Activated CD4-positive, alpha-beta T cell treated with anti-CD3 and anti-CD28 coated beads for 4 hours (primary cell): ENCODE measurements at places on chromosomes 13 and 19.
A peak's percentile ranks its signal among the peaks of the same experiment; 100 is the strongest.

GRCh38 chr19:3073931-3074595, 11.8 kb upstream of the TLE5 start:
- no peak for DNase-seq

GRCh38 chr19:4057931-4058692, 8.6 kb downstream of the ZBTB7A start:
- DNase-seq, result peak; percentile 65

- DNase-seq, result no peak
Observed at GRCh38 chr13:32033744-32034143, 2.2 kb downstream of the FRY start.

GRCh38 chr19:32869966-32870573, 503 bp upstream of the SLC7A9 start:
- DNase-seq, result no peak

DNA sequence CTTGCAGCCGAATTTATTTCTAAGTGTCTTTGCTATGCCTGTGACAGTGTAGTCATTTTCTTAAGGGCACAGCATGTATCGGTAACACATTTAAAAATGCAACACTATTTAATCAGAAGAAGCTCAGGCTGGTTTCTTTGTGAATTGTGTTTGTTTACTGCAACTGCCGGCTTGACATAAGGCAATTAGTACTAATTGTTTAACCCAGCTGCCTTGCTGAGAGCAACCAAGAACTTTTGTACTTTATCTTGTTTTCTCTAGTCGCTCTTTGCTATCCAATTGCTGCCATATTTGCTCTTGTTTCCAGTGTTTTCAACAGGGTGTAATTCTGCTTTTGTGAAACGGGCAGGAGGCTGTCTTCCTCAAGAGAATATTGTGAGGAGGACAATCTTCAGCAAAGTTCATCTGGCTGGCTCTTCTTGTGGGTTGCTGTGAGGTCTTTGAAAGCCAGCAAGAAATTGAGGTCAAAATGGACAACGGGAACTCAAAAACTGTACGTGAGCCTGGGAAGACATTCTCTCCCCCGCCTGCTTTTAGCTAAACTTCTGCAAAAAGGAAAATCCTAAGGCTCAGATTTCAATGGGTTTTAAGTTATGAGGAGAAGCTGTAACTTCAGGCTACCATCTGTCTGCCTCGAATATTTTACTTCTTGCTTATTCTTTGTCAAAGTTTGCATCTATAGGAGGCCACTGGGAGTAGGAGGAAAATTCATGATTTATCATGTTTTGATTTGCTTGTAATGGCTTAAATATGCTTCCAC, 75.8 kb upstream of the TSHZ3 start:
- no peak for DNase-seq

DNA sequence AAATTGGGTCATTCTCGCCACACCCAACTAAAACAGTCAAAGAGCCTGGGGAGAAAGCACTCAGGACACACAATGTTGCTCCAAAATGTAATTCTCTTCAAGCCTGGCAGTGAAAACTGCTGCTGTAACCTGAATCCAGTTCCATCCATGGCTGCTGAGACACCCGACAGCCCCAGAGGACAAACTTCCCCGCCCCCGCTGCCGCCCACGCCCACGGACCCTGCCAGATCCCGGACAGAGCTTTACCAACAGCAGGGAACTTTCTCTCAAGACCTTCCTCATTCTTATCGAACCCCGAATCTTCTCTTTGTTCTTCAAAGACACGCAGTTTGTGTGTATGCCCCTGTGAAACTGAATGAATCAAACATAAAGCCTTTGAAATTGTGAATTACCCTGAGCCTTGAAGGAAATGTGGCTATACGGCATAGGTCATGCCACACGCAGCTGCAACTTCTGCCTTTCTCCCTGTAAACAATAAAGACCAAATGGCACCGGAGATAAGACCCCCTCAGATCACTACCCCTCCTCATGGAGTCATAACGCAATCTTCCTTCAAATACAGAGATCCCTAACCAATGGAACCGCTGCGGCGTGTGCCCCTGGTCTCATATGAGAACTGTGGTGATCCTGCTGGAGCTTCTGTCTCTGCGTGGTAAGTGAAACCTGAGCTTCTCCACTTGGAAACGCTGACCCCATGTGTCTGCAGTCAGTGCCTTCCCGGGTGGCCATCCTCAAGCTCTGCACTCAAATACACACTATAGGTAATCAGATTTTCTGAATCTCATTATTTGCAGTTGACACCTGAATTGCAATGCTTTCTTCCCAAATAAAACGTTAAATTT, 4.8 kb upstream of the LAMP1 start:
- peak; percentile 32 for DNase-seq

DNA sequence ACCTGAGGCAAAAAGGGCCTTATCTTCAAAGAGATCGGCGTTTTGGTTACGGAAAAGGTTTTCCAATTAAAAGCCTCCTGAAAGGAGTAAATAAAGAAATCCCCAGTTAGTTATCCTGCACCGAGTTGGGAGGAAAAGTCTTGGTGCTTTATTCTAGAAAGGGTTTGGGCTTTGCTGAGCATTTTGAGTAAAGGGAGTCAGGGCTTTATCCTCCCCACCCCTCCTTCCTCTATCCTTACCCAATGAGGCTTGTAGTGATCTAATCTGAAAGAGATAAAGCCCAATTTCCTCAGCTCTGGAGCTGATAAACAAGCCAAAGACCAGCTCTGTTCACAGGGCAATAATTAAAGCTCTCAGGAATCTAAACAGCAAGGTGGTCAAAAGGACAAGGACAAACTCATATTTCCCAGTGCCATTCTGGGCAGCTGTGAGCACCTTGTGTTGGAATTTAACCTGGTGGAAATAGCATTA, 188.9 kb upstream of the TSC22D1 start:
- no peak for DNase-seq

GRCh38 chr19:55085923-55086715, 10.4 kb downstream of the EPS8L1 start:
- DNase-seq, result no peak

- no peak for DNase-seq
Observed at GRCh38 chr13:25300861-25301346, 521 bp upstream of the NUP58 start.

DNA sequence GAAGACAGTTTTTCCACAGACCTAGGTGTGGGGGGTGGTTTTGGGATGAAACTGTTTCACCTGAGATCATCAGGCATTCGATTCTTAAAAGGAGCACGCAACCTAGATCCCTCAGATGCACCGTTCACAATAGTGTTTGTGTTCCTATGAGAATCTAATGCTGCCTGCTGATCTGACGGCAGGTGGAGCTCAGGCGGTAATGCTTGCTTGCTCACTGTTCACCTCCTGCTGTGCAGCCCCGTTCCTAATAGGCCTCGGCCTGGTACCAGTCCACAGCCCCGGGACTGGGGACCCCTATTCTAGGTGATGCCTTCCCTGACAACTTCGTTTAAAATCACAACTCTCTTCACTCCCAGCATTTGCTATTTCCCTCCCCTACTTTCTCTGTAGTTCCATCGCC, 149.6 kb downstream of the IER2 start:
- no peak for DNase-seq

- DNase-seq, result no peak
Observed at GRCh38 chr19:30228835-30229524, 143.2 kb upstream of the ZNF536 start.

- no peak for DNase-seq
Observed at GRCh38 chr13:51771418-51772104, 32.4 kb downstream of the DHRS12 start.

- DNase-seq, result no peak
Observed at GRCh38 chr13:26951581-26952177, 191.1 kb upstream of the GPR12 start.

DNA sequence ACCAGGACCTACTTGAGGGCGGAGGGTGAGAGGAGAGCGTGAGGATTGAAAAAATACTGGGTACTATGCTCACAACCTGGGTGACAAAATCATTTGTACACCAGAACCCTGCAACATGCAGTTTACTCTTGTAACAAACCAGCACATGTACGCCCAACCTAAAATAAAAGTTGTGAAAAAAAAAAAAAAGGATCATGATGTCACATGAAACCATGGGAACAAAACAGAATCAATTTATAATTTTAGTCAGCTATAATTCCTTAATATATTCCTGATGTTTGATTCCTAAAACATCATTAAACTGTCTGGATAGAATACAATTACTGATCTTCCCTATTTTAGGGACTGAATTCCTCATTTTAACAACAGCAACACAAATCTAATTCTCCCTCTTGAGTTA, 160.6 kb upstream of the SPRY2 start:
- no peak for DNase-seq

DNA sequence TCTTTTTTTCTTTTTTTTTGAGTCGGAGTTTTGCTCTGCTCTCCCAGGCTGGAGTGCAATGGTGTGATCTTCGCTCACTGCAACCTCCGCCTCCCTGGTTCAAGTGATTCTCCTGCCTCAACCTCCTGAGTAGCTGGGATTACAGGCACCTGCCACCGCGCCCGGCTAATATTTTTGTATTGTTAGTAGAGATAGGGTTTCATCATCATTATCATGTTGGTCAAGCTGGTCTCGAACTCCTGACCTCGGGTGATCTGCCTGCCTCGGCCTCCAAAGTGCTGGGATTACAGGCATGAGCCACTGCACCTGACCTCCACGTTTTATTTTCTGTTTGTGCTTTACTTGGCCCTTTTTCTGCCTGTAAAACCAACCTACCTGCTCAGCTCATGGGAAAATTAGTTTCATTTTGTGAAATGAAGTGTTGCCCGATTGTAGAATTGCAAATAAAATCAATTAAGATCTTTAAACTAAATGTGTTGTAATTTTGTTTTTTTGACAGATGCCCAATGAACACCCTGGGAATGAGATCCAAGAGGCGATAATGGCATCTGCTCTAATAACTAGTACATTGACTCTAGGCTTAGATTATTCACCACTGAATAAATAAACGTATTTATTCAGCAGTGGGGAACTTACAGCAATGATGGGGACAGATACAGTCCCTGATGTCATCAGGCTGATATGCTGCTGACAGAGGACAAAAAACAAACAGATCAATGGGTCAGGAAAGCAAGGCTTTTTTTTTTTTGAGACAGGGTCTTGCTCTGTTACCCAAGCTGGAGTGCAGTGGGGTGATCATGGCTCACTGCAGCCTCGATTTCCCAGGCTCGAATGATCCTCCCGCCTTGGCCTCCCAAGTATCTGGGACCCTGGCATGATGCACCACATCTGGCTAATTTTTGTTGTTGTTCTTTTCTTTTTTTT, 2.2 kb upstream of the RAB11B start:
- DNase-seq, result no peak

- DNase-seq, result no peak
Observed at GRCh38 chr19:30625947-30626625, 253.9 kb downstream of the ZNF536 start.

DNA sequence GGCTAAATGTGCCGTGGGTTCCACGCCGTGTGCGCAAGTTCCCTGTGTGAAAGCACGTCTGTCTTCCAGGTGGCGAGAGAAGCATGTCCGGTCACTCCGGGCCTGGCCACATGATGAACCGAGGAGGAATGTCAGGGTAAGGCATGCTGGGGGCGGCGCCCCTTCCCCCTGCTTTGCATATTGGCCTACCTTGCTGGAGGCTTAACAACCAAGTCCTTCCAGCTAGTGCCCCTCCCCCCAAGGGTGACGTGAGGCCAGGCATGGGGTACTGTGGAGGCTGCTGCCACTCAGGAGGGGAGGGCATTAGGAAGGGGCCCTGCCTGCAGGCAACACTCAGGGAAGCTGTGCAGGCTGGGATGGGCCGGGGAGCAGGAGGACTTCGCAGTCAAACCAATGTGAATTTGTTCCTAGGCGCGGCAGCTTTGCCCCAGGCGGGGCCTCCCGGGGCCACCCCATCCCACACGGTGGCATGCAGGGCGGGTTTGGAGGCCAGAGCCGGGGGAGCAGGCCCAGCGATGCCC, 12.5 kb downstream of the MICOS13 start:
- no peak for DNase-seq

DNA sequence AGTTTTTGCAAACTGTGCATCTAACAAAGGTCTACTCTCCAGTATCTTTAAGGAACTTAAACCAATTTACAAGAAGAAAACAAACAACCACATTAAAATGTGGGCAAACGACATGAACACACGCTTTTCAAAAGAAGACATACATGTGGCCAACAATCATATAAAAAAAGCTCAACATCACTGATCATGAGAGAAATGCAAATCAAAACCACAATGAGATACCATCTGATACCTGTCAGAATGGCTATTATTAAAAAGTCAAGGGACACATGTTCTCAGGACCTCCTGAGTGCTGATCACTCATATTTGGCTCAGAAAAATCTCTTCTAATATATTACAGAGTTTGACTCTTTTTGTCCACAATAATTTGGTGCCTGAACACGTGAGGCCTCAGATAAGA, 14.2 kb upstream of the LILRB1 start:
- DNase-seq, result no peak

- no peak for DNase-seq
Observed at GRCh38 chr19:35348911-35349611, 1.4 kb downstream of the FFAR1 start.

DNA sequence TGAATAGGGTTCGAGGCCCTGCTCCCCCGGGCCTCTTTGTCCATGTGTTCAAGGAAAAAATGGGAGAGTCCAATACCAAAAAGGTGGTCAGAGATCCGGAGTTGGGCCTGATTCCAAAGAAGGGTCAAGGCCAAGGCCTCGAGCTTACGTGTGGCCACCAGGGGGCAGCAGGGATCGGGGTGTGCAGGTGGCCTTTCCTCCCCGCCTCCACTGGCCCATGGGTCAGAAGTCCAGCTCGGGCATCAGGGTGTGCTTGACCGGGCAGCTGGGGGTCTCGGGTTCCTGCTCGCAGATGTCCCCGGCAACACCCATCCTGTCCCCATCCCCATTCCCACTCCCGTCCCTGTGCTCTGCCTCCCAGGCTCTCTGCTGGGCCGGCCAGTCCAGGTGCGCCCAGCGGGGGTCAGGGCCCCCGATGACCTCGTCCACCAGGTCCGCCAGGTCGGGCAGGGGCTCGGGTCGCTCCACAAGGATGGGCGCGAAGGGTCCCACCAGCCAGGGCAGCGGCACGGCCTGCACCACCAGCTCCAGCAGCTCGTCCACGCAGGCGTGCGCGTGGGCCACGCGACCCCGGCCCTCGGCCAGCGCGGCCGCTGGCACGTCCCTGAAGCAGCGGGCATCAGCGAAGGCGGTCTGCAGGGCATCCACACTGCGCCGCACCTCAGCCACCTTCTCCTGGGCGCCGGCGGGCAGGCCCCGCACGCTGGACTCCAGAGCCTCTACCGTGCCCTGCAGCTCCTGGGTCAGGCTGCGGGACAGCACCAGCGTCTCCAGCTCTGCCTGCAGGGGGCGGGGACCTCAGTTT, 5.2 kb upstream of the PLIN4 start:
- no peak for DNase-seq

GRCh38 chr19:37930416-37930815, 23.4 kb downstream of the SIPA1L3 start:
- no peak for DNase-seq

- no peak for DNase-seq
Observed at GRCh38 chr13:78265098-78265497, 338.3 kb downstream of the POU4F1 start.

DNA sequence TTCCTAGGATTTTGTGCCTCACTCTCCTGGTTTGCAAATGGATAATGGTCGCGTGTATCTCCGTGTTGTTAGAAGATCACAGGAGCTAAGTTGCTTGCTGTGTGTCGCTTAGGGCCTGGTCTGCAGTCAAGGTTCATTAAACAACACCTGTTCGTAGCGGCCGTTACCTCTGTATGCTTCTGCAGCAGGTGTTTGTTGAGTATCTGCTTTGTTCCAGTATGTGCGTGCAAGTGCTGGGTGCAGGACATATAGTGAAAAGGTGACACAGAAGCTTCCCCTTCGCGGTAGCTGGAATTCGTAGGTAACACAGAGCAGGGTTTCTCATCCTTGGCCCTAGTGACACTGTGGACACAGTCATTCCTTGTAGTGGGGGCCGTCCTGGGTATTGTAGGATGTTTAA, 5.4 kb downstream of the MED25 start:
- DNase-seq, result no peak
